ENCODE measurements at places on chromosomes 12 and 14.

- no peak for DNase-seq
These were observed 31.5 kb downstream of the SYNDIG1L start for GRCh38 chr14:74394549-74394948.

DNA sequence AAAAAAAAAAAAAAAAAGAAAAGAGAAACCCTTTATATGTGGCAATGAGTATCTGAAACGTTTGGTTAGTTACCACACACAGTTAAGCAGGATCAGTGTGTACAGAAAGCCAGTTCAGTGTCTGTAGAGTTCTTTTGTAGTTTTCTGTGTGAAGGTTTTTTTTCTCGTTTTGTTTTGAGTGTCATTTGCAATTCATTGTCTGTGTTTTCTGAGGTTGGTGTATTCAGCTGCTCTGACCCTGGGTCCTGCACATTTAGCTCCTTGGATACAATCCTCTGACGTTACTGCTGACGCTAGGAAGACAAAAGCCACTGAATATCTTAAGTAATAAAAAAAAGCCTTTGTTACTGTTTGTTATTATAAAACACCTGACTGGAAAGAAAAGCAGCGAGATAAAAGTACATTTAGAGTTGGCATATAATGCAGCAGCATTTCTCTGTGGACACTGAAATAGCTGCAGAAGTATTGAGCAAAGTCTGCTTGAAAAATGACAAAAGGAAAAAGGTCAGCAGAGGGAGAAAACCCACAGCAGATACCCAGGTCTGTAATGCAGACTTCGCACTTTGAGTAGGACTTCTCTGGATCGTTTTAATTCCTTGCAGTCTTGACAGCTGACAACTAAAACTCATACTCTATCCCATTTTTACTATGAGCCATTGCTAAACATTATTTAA, 89.0 kb downstream of the POLR3B start:
- no peak for DNase-seq

DNA sequence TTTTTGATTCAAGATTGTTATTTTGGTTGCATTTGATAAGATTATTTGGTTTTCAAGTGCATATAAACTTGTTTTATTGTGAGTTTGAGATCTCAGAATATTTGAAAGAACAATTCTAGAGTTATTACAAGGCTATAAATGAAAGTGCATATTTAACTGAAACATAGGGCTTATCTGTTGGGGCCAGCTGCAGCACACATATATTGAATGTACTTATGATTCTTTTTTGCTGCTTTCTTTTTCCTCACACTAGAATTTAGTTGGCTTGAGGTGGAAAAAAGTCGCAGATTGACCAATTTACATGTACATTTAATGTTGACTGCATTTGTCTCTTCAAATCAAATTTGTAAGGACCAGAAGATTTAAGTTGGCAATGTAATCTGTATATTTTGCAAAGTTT, 88.0 kb downstream of the PCNX1 start:
- DNase-seq: no peak

DNA sequence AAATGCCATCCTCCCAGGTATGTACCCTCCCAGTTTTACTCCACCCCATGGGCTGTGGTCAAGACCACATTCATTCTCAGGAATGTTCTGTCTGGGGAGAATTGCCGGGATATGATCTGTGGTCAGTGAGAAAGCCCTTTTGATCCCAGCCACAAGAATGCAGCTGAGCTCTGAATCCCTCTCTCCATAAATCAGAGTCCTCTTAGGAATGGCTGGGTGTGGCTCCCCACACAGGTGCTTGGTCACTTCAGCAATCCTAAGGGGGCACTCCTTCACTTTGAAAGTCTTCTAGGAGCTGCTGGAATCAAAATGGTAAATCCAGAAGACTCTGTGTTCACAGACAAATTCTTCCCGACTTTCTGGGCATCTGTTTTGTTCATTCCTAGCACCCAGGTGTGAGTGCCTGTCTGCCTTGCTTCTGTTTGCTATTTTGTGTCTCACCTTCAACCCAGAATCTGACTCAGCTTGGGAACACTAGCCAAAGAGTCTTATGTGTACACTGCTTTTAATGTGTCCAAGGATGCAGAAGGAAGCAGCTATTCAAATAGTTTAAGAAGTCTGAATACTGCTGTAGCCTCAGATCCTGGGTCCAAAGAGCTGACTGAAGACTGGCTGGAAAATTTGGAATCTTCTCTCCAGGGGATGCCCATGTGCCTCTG, 144.6 kb upstream of the CDKN3 start:
- no peak for DNase-seq

DNA sequence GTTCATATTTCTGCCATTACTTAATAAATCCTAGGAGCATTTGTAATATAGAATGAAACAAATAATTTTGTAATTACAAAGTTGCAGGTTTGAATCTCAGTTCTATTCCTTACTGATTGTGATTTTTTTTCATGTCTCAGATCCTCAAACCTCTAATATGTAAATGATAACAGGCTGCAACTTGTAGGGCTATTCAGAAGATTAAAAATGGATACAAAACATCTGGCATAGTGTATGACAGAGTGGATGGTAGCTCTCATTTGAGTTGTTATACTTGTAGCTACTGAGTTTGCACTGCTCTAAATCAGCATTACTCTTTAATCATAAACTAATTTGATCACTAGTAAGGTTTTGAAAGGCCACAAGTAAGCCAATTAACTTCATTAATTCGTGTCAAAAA, 406.3 kb upstream of the MGAT4C start:
- no peak for DNase-seq

DNA sequence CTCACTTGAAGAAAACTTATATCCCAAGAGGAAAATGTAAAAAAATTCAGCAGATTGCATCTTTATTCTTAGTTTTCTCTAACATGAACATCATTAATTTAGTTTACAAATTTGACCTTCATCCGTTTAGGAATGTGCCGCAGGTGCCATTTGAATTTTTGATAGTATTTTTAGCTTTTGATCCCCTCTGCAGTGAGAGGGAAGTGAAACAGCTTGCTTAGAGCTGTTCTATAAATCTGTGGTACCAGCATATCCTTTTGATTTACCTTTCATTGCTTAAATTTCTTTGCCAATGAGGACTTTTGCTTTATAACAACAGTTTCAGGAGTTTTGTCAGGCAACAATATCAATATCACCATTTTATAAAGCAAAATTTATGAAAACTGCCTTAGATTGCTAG, 32.7 kb downstream of the DUSP6 start:
- DNase-seq: no peak

GRCh38 chr12:77337362-77337761, 272.0 kb upstream of the E2F7 start:
- no peak for DNase-seq

DNA sequence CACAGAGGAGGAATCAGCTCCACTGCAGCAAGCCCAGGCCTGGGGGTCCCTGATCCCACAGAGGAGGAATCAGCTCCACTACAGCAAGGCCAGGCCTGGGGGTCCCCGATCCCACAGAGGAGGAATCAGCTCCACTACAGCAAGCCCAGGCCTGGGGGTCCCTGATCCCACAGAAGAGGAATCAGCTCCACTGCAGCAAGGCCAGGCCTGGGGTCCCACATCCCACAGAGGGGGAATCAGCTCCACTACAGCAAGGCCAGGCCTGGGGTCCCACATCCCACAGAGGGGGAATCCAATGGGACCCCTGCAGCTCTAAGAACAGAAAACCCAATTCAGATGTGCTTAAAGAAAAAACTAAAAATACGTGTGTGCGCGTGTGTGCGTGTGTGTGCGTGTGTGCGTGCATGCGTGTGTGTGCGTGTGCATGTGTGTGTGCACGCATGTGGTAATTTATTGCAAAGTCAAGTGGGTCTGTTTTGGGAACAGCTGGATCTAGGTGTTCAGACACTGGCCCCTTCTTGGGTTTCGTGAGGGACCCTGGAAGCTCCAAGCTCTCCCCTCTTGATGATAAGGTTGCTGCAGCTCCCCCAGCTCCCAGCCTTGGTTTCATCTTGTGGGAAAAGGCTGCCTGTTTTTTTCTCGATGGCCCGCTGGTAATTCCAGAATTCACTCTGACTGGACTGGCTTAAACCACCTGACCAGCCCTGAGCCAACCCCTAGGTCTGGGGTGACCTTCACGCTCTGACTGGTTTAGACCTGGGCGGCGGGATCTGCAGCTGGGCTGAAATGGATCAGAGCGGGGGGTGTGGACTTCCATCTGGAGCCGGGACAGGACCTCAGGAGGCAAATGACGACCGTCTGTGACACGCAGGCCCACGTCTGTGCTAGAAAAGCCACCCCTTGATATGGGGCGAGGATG, 47.1 kb downstream of the GALNT9 start:
- no peak for DNase-seq

DNA sequence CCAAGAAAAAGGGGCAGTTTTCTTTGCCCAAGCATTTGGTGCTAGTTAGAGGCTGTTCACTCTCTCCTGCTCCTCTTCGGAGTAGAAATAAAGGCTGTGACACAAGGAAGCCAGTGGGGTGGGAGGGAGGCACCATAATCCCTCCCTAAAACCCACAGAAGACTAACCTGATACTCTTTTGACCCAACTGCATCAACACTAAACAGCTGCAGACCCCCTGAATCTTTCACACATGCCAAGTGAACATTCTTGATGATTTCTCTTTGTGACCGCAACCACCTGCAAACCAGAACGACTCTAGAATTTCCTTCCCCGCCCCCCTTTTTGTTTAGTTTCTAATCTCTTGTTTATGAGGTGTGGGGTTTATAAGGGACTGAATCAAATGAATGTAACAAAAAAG, 175.8 kb upstream of the BCL2L14 start:
- no peak for DNase-seq
